ENCODE measurements at places on chromosomes 2 and 18.

DNA sequence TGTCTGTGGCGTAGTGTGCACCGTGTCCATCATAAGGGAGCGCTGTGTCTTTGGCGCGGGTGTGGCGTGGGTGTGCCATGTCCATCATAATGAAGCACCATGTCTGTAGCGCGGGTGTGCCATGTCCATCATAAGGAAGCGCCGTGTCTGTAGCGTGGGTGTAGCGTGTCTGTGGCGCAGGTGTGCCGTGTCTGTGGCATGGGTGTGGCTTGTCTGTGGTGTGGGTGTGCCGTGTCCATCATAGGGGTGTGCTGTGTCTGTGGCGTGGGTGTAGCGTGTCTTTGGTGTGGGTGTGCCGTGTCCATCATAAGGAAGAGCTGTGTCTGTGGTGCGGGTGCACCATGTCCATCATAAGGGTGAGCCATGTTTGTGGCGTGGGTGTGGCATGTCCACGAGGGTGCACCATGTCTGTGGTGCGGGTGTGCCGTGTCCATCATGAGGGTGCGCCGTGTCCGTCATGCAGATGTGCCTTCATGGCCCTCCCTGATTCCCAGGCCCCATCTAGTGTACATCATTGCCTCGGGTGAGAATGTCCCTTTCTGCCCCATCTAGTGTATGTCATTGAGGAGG, 275.0 kb downstream of the GBX2 start:
- DNase-seq = no peak

- DNase-seq = no peak
Measured at GRCh38 chr18:62236252-62236651, 49.2 kb downstream of the RELCH start.

DNA sequence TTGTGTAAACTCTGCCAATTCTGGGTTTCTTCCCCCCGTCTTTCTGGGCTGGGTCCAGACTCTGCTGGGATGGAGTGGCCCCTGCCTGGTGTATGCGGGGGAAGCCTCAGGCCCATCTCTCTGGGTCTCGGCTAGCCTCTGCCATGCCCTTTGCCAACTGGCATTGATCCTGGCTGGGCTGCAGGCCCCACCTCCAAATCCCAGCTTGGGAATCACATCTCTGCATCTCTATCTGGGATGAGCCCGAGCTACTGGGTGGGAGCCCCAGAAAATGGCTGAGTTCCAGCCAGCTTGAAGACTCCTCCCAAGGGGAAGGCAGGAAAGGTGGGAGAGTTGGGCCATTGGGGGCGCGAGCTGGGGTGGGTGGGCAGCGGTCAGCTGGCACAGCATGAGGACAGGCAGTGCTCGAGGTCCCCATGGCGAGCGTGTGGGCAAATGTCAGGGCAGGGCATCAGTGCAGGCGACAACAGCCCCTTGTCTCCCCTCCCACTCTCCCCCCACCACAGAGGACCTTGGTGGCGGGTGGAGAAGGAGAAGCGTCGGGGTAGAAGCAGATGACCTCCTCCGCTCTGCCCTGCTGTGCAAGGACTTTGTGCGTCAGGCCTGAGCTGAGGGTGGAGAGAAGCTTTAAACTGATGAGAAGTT, 139.4 kb downstream of the ASB1 start:
- no peak for DNase-seq

- no peak for DNase-seq
Measured at GRCh38 chr18:26956863-26957262, 91.4 kb upstream of the AQP4 start.

- DNase-seq = no peak
Measured at GRCh38 chr2:55524884-55525437, 5.4 kb downstream of the CFAP36 start.

DNA sequence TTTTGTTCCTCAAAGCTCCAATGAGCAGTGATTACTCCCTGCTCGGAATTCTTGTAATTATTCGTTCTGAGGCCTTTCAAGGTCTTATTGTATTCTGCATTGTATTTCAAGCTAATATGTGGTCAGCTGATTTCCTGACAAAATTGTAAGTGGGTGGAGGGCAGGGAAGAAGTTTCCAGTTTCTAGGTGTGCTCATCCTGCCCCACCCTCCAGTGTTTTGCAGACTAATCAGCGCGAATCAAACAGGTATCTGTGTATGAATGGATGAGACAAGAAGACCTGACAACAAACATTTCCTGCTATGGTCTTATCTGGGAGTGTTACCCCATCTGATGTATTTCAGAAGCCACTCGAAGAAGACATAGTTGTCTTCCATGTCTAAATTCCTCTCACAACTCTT, 35.3 kb downstream of the MYCN start:
- DNase-seq = no peak

DNA sequence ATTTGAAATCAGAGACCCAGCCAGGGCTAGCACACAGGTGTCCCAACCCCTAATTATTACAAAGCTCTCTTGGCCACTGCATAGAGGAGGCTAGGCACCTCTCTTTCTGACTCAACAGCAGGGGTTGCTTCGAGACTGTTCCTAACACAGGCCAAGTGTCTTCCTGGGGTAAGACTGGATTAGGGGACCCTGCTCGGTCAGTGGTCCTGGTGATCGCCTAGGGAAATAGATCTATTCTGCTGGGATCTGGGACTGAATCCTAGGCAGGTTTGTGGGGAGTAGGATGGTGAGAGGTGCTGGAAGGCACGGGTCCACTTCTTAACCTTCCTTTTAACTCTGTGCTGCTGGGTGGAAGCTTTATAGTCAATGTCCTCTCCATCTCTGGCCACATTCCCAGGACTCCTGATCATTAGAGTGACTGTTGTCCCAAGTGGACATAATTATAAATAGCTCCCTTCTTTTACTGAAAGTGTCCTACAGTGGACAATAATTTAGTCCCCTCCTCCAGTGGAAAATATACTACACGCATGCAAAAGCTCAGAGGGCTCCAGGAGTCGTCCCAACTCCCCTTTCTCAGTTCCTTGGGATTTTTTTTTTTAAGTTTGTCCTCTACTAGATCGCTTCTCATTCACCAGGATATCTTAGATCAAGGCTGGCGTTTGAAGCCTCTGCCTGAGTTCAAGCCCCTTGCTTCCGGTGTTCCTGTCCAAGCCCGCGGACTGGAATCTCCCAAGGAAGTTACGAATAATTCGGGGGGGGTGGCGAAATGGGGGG, 1.3 kb upstream of the TRIB2 start:
- no peak for DNase-seq

DNA sequence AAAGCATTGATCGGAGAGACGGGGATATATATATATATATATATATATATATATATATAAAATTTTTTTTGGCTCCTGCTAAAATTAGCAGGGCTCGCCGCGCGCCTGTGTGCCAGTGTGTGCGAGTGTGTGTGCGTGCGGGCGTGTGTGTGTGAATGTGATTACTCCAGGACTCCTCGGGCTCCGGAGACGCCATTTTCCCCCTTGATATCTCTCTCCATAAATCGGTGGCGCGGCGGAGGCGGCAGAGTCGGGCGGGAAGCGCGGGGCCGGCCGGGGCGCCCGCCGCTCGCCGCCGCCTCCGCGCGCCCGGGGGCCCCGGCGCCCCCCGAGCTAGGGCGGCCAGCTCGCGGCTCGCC, 795 bp upstream of the SETBP1 start:
- no peak for DNase-seq

GRCh38 chr18:7844418-7844817, 277.3 kb downstream of the PTPRM start:
- DNase-seq = no peak

DNA sequence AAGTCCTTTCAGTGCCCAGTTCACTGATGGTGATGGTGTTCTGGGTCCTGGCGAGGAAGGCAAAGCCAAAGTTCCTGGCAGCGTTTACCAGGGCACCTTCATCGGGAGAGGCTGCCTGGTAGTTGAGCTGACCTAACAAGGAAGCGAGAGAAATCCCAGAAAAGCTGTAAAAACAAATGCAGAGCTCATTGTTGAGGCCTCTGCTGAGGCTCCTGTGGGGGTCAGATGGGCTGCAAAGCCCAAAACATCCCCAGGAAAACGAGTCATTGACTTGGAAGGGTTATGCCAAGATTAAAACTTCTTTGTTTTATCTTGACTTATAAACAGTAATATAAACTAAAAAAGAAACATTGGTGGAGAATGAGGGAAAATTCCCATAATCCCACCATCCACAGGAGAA, 53.3 kb upstream of the NARS1 start:
- no peak for DNase-seq

- DNase-seq = no peak
Measured at GRCh38 chr2:66888791-66889631, 454.1 kb downstream of the MEIS1 start.

GRCh38 chr18:80253236-80253635, 5.9 kb upstream of the PARD6G start:
- no peak for DNase-seq

- no peak for DNase-seq
Measured at GRCh38 chr2:60309941-60310660, 243.4 kb downstream of the BCL11A start.

DNA sequence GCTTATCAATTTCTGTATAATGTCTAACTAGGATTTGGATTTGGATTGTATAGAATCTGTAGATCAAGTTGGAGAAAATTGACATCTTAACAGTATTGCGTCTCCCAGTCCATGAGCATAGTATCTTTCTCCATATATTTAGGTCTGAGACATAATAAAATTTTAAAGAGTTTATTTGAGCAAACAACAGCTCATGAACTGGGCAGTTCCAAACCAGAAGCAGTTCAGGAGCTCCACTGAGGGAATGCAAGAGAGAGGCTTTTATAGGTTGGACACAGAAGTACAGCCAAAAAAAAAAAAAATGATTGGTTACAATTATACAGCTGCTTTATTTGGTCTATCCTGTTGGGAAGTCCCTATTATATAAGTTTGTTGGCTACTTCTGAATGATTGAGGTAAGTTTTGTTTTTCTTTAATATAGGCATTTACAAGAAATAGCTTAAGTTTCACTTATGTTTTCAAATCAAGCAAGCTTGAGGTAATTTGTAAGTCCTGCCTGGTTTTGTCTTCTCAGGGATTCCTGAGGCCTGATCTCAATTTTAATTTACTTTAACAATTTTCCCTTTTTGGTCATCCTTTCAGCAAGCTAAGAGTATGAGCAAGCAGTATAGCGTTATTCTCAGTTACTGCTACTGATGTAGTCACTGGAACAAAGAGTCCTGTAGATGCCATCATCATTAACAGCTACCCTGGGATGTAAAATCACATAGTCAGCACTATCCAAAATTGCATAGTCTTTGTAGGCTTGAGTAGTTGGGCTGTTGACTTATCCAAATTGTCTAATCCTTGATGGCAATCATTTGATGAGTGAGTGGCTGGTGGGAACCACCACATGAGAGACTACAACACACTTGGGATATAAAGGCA, 27.5 kb upstream of the RUFY4 start:
- no peak for DNase-seq

- DNase-seq = no peak
Measured at GRCh38 chr2:46036929-46037328, 260.3 kb upstream of the EPAS1 start.

- no peak for DNase-seq
Measured at GRCh38 chr2:45606796-45607195, 4.3 kb downstream of the SRBD1 start.

- DNase-seq = no peak
Measured at GRCh38 chr18:65017372-65017760, 733.4 kb upstream of the CDH7 start.

DNA sequence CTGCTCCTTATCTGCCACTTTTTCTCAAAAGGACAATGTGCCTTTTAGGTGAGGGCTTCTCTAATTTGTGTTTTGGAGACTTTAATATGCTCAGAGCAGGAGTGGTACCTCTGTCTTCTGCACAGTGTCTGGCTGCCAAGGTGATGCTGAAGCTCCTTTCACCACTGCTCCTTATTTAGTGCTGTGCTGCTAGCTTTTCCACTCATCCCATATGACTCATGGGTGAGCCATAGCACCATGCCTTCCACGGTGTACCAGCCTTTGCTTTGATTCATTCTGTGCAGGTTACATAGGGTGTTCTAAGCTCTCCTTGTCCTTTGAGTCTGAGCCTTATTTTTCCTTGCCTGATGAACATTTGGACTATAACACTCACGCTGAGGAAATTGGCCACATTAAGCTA, 202.4 kb downstream of the ARL6IP6 start:
- DNase-seq = no peak

DNA sequence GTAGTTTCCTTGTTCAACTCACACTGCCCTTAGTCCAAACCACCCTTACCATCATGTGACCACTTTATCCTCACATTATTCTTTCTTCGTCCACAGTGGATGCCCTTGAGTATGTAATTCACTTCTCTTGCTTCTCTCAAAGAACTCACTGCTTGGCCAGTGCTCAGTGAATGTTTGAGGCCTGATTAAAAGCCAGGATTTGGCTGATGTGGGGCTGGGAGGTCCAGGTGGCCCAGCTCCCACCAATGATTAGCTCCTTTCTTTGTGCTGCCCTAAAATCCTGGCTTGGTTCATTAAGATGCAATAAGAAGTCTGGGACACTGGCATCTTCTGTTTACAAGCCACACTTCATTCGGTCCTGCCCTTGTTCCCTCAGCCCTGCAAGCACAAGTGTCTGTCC, 97.8 kb upstream of the CELF4 start:
- no peak for DNase-seq

DNA sequence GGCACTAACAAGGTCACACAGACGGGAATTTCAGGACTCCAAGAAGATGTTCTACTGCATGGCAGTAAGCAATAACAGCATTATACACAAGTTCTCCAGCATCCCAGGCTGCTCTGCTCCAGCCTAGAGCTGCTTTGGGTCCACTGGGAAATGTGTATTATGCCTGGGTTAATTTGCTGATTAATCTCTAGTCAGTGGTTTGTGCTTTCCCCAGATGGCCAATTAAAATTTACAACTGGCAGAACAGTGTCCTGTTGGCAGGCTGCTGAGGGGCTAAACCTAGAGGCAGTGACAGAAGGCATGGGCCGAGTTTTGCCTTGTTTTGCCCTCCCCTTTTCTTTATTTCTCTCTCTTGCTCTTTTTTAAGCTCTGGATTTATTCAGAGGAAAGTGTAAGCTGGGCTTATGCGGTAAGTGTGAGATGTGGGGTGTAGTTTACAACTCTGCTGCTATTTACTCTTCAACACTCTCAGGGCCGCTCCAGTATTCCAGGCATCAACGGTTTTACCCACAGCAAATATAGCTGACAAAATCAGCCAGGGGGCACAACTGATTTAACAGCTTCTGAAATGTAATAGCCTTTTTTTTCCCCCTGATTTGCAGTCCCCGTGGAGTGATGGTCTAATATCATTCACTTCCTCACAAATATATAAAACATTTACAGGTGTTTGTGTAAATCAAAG, 348.0 kb downstream of the GPD2 start:
- DNase-seq = no peak
